ENCODE measurements at places on chromosomes 1 and 21. TPM values are rescaled to one million over a fixed set of nuclear protein-coding genes. Genes with fewer than 3 reads are reported as not detected.
A peak's percentile ranks its signal among the peaks of the same experiment; 100 is the strongest.

NOS1AP gene
- total RNA-seq, result 0.94 TPM

- no peak for DNase-seq
- no peaks in the 10 kb centered on the region for H3K4me1 ChIP-seq
- no peaks in the 10 kb centered on the region for H3K27me3 ChIP-seq
- H3K27ac ChIP-seq, result no peak overlapping the region
- no peak overlapping the region for H3K4me3 ChIP-seq
These were observed 538.5 kb downstream of the KIF26B start for GRCh38 chr1:245693116-245693793.

GRCh38 chr1:64112281-64112680 lies 91.1 kb upstream of the UBE2U start:
- H3K27ac ChIP-seq, result no peak overlapping the region
- peaks cover 8% of the 10 kb centered on the region for H3K4me1 ChIP-seq
- no peak overlapping the region for H3K4me3 ChIP-seq
- DNase-seq, result peak; percentile 78

DNA sequence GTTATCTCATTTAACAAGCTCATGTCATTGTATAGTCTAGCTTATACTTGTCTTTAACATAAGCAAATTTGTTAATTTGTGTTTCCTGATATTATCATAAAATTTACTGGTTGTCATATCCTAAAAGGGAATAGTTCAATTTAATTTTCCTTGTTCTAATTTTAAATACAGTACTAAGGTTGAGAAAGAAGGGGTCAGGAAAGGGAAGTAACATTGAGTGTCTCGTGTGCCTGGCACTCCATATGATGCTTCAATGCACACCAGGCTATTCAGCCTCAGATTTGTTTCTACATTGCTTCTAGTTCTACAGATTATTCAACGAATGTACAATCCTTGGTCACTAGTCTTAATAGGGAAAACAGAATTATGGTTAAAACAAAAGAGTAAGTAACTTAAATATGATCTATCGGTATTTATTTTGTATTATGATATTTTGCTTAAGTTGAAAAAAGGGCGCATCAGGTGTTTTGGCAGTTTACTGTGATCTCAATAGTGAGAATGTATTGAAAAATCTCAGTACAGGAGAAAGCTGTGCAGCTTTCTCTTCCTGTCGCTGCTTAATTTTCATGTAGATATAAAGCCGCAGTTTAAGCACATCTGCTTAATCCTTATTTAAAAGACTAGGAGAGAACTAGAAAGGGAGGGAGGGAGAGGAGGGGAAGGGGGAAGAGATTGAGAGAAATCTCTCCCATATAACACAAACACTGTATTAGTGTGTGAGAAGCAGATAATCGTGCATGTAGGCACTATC lies 13.0 kb downstream of the PTPRC start:
- no peak overlapping the region for H3K27ac ChIP-seq
- no peak overlapping the region for H3K4me3 ChIP-seq
- H3K36me3 ChIP-seq, result no peaks in the 10 kb centered on the region
- DNase-seq, result no peak

DNA sequence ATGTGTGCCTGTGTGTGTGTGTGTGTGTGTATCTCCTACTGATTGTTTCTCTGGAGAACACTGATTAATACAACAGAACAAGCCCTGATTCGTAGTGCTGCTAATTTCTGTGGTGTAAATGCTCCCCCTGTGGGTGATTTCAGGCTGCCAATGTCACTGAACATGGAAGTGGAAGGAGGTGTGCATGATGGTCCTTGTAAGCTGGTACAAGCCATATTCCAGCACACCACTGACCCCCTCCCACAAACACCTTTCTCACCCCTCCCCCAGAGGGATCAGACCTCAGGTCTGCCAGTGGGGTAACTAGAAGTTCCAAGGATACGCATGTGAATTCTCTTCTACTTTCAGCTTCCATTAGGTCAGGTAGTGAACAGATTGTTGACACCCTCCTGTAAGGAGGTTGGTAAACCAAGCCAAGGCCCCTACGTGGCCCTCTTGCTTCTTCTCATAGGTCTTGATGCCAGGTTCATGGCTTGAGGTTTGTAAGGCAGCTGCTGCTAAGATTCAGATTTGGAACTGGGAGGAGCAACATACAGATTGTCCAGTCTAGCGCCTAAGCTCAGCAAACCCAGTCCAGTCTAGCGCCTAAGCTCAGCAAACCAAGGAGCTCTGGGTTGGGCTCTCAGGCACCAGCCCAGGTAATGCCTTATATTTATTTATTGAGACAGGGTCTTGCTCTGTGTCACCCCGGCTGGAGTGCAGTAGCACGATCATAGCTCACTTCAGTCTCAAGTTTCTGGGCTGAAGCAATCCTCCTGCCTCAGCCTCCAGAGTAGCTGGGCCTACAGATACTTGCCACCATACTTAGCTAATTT lies 38.7 kb downstream of the DHCR24 start:
- DNase-seq, result no peak
- H3K4me3 ChIP-seq, result no peak overlapping the region

- H3K4me1 ChIP-seq, result no peaks in the 10 kb centered on the region
- H3K27ac ChIP-seq, result no peak overlapping the region
- H3K4me3 ChIP-seq, result no peak overlapping the region
- no peaks in the 10 kb centered on the region for H3K36me3 ChIP-seq
- no peak for DNase-seq
These were observed 52.2 kb downstream of the XCL2 start for GRCh38 chr1:168491527-168492164.

All from astrocyte (in vitro differentiated cells and primary cell).